Activated CD4-positive, alpha-beta T cell treated with anti-CD3 and anti-CD28 coated beads, Interleukin-10, Interleukin-2, amounts not matched to agents 100 ng/mL and 50 ng/mL, durations not matched to agents 16 hours and 8 hours (primary cell): ENCODE measurements at places on chromosomes 3 and 15.

- peak; percentile 40 for DNase-seq
Measured at GRCh38 chr15:42691308-42691707, 45.6 kb downstream of the CDAN1 start.

GRCh38 chr15:82843566-82843965 lies 34.1 kb downstream of the WHAMM start:
- no peak for DNase-seq

DNA sequence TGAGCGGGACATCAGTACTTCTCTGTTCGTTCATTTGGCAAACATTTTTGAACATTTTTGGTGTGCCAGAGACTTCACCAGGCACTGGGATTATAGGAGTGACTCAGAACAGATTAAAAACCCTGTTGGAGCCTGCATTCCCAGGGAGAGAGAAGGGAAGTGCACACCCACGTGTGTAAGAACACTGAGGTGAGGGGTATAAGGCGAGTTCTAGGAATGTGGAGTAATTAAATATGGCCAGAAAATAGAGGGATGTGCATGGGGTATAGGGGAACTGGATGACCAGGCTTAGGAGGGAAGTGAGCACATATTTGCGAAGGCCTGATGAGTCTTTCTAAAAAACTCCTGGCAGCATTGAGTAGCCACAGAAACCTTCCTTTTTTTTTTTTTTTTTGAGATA lies 401.2 kb upstream of the C2CD4B start:
- no peak for DNase-seq

DNA sequence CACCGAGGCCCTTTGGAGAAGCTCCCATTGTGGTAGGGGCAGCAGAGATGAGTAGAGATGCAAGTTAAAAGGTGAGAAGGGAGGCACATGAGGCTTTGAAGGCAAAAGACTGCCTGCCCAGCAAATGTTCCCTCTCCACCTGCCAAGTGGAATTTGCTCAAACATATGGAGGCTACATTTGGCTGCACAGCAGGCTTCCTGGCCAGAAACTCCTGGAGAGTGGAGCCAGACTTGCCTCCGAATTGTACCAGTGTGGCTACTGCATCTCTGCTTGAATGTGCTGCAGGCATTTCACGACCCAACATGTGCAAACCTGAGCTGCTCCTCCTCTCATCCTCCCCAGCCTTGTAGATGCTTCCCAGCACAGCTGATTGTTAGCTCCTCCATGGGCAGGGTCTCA lies 229.2 kb downstream of the ZNF621 start:
- DNase-seq = no peak

DNA sequence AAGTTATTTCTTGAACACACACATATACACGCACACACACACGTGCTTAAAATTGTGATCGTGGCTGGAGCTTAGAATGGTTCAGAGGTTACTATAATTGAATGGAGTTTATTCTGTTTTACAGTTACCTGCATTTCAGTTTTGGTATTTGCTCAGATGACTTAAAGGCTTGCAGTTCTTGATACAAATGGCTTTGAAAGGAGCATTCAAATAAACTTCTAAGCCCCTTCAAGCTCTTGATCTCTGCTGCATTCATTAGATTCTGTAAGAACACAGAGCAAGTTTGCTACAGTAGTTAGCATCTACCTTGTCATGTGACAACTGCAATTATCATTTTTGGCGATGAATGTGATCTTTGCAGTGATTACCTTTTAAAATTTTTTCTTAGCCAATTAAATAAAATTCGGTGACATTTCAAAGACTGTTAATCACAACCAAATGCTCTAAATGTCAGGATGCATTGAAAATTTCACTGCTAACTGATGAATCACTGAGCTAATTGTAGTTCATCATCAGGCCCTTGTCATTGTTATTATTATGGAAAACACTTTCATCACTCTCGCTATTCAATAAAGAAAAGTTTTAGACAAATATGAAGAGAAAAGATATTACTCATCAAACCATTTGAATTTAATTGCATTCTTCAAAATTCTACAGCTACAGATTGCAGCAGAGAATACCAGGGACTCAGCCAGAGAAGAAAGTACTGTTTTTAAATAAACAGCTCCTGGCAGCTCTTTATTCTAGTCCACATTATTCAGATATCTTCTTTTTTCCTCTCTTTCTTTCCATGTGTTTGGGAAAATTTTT lies 296.1 kb downstream of the LRTM1 start:
- DNase-seq = no peak

DNA sequence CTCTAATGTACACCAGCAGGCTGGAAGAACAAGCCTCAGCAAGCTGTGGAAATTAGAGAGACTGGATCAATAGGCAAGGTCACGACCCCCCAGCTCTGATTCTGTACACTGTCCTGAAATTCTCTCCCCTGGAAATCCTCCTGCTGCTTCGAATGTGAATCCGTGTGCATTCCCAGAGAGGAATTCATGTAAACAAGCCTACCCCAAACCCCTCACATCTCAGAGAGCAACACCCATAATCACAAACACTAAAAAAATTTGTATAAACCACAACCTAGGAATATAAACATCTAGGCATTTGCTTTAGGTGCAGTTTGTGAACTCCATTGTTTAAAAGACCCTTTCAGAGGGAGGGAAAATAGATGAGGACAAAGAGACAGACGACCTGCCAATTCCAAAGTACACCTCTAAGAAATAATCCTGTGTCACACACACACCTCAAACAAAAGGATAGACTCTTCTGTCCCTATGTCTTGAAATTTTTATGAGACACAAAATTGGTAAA lies 325.2 kb downstream of the WDR72 start:
- DNase-seq = no peak

GRCh38 chr3:17982211-17982880 lies 239.9 kb upstream of the TBC1D5 start:
- DNase-seq = no peak

GRCh38 chr3:187025254-187025655 lies 94.9 kb downstream of the ST6GAL1 start:
- DNase-seq = peak; percentile 63

DNA sequence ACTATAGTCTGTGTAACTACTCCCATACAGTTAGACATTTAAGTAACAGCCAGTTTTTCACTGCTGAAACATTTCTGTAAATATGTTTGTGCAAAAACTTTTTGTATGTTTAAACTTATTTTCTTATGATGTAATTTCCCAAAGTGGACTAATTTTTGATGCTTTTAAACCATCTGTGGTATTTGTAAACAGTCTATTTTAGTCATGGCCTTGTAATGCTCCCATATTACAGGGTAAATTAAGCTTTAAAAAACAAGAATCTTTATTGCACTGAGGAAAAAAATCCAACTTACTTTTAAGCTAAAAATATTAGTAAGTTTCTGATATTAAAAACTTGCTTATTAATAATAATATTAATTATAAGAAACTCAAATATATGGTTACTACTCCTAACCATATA lies 13.5 kb downstream of the CCDC14 start:
- DNase-seq = no peak

DNA sequence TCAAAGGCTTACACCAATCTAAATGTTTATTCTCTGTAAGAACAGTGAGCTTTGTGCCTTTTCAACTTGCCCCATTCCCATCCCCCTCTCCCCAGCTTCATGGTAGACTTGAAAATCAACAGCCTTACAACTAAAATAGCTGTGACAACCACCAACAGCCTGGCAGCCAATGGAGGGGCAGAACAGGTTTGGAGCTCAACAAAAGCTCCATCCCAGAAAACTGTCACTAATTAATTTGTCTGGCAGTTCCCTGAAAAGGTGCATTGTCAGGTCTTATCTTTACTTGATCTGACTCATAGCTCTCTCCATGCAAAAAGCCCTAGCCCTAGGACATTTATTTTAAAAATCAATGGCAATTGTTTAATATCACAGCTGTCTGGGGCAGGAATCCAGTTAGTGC lies 22.6 kb downstream of the MTHFS start:
- DNase-seq = no peak

- peak; percentile 61 for DNase-seq
Measured at GRCh38 chr15:84582583-84583157, 18.1 kb upstream of the ZSCAN2 start.

DNA sequence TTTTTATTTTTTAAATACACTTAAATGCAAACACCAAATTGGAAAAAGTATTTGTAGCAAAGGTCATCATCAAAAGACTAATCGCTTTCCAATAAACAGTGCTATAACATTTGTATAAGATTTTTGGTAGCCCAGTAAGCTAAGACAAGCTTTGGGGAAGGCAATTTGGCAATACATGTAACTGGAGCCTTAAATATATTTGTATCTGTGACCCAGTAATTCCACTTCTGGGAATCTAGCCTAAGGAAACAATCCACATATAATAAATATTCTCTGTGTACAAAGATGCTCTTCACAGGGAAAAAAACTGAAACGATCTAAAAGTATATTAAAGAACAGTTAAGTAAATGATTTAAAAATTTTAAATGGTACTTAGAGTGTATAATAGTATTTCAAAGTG lies 65.5 kb upstream of the TJP1 start:
- DNase-seq = no peak

DNA sequence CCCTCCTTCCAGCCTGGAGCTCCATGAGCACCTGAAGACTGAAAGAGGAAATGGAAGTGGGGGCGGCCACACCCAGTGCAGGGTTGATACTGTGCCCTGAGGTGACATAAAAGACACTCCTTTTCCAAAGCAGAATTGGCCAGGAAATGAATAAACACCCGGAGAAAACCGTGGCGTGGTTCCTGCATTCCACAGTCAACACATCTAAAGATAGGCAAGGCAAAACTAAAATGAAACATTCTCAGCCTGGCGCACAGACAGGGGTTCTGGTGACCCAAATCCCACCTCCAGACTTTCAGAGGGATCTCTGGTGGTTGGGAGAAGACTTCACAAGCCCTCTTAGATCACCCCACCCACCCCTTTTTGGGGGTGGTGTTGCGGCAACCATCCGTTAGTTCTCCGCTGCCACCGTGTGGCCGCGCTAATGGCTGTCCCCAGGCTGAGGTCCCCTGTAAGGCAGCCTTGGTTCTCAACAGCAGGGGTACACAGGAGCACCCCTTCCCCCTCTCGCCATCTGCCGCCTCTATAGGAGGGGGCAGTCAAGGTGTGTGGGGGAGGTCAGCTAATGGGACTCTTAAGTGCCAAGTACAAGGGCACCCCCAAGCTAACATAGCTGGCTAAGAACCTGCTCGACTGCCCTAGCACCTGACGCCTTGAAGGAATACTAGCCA lies 2.5 kb upstream of the MST1R start:
- peak; percentile 42 for DNase-seq

- no peak for DNase-seq
Measured at GRCh38 chr3:62837145-62837787, 38.0 kb downstream of the CADPS start.
